ENCODE measurements at places on chromosomes 13 and 19.

DNA sequence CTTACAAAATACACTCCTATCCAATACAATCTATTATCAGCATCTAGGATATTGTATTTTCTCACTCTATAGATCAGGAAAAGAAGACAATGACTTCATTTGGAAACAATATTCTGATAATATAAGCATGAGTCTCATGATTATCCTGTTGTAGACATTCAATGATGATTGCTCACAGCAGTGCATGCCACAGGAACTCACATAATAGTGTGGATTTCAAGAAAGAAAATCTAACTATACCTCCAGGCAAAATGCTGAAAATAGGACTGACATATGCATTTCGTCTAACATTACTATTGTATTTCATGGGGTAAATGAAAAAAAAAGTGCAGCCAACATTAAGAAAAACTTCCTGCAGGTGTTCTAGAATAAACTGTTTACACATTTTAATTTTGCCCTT, 122.6 kb downstream of the POSTN start:
- no peak for DNase-seq

GRCh38 chr19:49585023-49585422, 3.9 kb downstream of the PRRG2 start:
- peak; percentile 72 for DNase-seq

DNA sequence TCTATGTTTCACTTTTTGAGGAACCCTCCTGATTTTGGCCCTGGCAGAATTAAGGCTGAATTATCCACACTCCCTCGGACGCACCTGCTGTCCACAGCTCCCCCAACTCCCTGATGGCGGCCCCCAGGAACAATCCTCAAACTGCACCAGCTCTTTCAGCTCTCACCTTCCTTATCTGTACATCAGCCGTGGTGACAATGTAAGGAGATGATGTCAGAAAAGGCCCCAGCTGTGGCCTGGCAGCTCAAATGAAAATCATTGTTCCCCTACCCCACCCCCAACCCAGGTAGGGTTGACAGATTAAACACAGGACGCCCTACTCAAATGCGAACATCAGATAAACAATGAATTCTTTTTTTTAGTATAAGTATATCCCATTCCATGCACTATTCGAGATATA, 35.0 kb upstream of the KLF2 start:
- no peak for DNase-seq

GRCh38 chr19:38839816-38840582, 8.4 kb upstream of the ECH1 start:
- DNase-seq: no peak

GRCh38 chr13:76828316-76828741, 57.9 kb downstream of the KCTD12 start:
- no peak for DNase-seq

- no peak for DNase-seq
These were observed 97.0 kb upstream of the GPR183 start for GRCh38 chr13:99404005-99404755.

- DNase-seq: no peak
These were observed 1.2 kb upstream of the TMEM86B start for GRCh38 chr19:55229789-55230182.

DNA sequence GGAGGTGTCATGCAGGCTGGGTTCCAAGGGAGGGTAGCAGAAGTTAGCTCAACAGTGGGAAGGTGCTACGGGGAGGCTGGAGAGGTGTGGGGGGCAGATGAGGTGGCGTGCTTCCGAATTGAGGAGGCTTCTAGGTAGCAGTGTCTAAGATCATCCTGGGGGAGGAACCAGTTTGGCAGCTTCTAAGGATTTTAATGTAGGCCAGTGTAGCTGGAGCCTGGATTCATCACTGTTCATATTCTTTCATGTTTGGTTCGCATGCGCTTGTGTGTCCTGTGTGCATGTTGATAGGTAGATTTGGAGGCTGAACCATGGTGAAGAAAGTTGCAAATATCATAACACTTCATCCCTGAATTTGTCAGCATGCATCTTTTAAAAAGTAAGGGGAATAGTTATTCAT, 86.7 kb downstream of the GPR12 start:
- DNase-seq: no peak

DNA sequence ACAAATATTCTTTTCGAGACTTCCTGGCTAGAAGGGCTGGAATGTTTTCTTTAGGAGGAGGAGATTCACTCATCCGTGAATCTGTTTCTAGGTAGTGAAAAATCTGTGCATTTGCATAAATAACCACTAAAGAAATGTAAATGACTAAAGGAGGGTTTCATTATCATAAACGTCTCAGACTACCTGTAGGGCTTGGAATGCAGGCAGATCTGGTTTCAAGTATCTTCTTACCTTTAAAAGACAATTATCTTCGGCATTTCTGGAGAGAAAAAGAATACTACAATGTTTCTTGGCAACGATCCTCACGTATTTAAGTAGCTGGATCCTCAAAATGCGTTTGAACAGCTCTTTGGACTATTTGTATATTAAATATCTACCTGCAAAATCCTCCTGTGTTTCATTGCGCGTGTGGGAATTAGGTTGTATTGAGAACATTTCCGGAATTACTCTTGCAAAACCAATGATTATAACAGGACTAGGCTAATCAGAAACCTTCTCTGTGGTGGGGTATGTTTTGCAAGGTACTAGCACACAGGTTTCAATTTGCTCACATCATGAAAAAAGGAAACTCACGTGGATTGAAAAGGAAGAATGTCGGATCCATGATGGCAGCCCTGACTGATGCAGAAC, 291.1 kb upstream of the ARGLU1 start:
- no peak for DNase-seq

GRCh38 chr19:20513189-20513904, 52.2 kb downstream of the ZNF737 start:
- no peak for DNase-seq

GRCh38 chr13:33817513-33817900, 442 bp upstream of the RFC3 start:
- DNase-seq: no peak

DNA sequence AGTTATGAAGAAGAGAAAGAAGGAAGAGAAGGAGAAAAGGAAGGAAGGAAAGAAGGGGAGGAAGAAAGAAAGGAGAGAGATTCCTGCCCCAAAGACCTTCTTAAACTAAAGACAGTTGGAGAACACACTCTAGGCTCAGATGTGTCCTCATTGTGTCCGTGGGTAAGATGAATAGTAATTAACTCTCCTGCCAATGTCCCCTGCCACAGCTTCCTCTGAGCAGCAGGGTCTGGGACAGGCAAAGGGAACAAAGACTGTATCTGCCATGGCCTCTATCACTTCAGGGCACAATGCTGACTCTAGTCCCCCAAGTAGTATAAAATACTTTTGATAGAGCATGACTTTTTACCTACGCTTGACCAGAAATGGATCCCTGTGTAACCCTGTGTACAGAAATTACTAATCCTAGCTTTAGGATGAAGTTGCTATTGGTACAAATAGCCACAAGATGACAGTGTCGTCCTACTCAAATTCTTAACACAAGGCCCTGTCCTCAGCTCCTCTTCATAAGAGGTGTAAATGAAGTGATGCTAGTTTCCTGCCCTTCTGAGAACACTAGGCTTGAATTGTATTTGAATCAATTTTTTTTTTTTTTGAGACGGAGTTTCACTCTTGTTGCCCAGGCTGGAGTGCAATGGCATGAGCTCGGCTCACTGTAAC, 186.2 kb upstream of the GPR12 start:
- no peak for DNase-seq

- no peak for DNase-seq
These were observed 195.2 kb downstream of the KLF12 start for GRCh38 chr13:73939071-73939380.

- no peak for DNase-seq
These were observed 648.3 kb upstream of the ARGLU1 start for GRCh38 chr13:107216046-107216755.

DNA sequence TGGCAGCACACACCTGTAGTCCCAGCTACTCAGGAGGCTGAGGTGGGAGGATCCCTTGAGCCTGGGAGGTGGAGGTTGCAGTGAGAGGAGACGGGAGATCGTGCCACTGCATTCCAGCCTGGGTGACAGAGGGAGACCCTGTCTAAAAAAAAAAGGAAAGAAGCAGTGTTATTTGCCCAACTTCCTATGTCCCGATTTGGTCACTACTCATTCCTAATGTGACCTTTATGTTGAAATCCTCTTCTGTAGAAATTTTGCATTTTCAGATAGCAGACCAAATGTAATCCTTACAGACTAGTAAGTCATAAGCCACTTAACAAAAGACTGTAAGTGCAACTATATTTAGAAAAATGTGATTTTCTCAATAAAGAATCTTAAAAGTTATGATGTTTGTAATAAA, 18.2 kb upstream of the STK24 start:
- DNase-seq: no peak

- no peak for DNase-seq
These were observed 112.9 kb upstream of the IRS2 start for GRCh38 chr13:109899316-109899715.

DNA sequence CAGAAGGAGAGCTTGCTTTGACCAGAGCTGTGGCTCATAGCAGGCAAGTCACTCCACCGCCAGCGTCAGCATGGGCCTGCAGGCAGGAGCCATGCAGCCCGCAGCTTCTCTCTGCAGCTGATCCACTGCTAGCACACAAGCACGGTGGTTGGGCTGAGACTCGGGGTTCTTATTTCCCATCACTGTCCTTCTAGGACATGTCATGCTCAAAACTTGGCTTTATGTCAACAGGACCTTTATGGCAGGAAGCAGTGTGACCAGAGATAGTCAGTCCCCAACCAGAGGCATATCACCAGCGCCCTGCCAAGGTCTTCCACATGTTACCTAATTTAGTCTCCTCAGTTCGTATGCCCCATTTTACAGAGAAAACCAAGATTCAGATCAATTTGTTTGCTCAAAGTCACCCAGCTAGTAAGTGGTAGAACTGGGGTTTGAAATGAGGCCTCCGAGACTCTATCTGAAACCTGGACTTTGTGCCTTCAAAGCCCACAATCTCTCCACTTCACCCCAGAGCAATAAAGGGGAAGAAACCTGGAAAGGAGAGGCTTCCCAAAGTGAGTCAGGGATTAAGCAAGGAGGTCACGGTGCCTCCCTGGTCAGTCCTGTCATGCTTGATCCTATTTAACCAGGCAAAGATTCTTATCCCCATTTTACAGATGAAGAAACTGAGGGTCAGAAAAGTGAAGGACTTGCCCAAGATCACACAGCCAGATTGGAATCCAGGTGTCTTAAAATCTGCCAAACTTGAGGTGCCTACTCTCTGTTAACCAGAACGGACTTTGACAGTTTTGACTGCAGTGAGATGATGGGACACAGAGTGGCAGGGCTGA, 5.1 kb downstream of the TMEM272 start:
- DNase-seq: peak; percentile 9

GRCh38 chr19:23971598-23971997, 56.9 kb downstream of the ZNF726 start:
- DNase-seq: no peak

DNA sequence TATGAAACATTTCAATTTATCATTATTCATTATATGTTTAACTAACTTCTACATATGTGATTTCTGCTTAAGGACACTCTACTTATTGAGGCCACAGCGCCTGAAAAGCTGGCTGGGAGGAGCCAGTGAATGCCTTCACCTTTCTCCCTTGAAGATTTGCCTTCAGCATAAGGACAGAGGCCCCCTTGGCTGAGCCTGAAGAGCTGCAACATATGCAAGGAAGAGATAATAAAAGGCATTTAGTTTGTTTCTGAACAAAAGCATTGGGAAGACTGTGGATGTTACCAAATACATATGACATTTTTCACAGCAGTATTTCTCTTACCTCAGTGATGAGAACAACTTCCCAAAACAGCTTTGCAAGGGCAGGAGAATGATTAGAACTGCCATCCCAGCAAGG, 92.1 kb downstream of the ABCC4 start:
- DNase-seq: no peak

DNA sequence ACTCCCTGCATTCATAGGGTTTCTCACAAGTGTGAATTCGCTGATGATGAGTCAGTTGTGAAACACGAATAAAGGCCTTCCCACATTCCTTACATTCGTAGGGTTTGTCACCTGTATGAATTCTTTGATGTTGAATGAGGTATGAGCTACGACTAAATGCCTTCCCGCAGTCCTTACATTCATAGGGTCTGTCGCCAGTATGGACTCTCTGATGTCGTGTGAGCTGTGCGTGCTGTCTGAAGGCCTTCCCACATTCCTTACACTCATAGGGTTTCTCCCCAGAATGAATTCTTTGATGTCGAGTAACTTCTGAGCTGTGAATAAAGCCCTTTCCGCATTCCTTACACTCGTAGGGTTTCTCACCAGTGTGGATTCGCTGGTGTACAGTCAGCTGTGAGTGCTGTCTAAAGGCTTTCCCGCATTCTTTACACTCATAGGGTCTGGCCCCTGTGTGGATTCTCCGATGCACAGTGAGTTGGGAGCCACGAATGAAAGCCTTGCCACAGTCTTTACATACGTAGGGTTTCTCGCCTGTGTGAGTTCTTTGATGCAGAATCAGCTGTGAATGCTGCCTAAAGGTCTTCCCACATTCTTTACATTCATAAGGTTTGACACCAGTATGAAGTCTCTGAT, 30.5 kb upstream of the COX7A1 start:
- no peak for DNase-seq

DNA sequence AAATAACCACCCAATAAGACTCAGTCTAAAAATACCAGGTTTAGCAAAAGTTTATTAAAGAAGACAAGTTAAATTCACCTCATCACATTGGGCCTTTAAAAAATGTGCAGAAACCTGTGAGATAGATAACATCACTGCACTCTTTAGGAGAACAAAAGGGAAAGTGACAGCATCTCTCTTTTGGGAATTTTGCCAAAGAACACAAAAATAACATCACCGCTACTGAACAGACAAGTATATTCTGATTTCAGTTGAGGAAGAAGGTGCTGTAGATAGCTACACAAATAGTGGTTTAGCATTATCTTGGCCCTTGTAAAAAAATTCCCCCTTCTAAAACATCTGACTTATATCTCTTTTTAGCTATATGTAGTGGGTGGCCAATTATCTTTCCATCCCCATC, 244.7 kb downstream of the VWA8 start:
- no peak for DNase-seq

- no peak for DNase-seq
These were observed 793.7 kb upstream of the SLC10A2 start for GRCh38 chr13:103859952-103860351.

- DNase-seq: no peak
These were observed 5.8 kb upstream of the FLT3LG start for GRCh38 chr19:49468199-49468598.

DNA sequence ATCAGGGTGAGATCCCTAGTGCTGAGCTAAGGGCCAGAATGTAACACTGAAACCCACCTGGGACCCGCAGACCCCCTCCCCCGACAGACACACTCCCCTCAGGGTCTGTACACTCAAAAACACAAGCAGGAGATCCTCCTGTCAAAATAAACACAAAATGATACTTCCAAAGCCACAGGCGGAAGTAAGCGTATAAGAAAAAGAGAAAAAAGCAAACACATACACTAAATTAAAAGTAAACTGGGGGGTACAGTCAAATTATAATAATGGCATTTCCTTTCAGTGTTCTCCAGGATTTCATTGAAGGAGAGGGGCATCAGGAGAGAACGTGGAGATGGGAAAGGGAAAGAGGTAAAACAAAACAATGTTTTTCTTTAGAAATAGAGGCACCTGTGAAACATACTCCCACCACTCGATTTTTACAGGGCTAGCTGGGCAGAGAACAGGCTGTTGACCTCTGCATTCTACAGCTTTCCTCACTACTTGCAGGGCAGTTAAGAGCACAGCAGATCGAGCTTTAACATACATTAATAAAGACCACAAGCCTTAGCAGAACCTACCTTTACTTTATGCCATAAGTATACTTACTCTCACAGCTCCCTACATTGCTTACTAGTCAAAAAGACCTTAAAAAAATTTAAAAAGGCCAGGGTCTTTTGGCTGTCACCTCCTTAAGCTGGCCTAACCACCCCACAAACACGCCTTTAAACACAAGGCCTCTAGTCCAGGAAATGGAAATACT, 5.3 kb downstream of the ZIC5 start:
- DNase-seq: no peak

Measured in ecto neural progenitor cell (in vitro differentiated cells).